ENCODE measurements at places on chromosomes 1 and 21.
A peak's percentile ranks its signal among the peaks of the same experiment; 100 is the strongest.

DNA sequence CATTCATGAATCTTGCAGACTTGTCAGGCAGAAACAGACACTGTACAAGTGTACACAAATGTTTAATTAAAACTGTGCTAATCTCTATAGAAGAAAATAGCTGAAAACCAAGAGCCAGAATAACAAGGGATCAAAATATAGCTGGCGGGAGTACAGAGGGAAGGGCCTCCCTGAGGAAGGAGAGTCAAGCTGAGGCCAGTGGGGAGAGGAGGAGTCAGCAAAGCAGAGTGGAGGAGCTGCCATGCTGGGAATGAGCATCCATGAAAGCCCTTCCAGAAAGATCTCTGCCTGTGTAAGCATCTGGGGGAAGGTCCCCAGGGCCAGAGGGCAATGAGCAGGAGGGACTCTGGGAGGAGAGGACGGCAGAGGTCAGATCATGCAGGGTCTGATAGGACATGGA, 15.1 kb downstream of the SLAMF8 start:
- DNase-seq: no peak

DNA sequence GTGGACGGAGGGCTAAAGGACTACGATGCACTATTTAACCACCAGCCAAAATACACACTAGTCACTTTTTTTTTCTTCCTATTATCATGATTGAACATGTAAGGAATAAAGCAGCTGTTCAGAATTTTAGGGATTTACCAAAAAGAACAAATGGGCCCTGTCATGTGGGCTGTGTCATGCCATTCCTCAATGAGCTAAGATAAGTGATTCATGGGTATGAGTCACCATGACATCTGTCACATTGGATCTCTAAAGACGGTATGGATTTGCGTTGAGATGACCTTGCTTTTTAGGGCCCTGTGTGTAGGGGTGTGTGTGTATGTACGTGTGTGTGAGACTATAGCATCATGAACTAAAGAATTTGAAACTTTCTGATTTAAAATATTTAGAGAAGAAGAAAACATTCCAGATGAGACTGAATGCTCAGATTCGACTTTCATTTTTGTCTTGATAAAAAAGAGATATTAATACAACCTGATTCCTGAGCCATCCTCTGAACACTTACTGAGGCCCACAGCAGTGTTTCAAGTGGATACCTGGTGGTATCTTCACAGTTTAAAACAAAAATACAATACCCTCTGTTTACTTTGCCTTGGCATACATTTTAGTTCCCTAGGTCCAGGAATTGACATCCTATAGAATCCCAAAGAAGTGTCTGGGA, 246.1 kb upstream of the DUSP10 start:
- DNase-seq: no peak

DNA sequence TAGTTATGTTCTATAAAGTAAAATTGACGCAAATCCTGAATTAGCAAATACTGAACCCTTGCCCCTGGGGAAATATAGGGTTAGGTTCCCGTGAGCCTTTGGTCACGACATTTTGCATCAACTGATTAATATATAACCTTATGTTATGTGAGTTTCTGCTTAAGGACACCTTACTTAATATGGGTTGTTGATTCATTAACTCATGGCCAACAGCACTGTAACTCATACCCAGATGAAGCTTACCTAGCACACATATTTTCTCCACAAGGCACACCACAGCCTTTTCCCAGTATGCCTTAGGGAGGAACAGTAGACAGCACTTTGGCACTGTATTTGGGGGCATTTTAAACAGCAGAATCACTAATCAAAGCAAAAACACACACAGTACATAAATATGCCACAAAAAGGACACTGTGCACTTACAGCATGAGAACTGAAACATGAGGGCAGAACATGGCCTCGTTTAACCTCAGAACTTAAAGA, 15.1 kb downstream of the INAVA start:
- DNase-seq: no peak

DNA sequence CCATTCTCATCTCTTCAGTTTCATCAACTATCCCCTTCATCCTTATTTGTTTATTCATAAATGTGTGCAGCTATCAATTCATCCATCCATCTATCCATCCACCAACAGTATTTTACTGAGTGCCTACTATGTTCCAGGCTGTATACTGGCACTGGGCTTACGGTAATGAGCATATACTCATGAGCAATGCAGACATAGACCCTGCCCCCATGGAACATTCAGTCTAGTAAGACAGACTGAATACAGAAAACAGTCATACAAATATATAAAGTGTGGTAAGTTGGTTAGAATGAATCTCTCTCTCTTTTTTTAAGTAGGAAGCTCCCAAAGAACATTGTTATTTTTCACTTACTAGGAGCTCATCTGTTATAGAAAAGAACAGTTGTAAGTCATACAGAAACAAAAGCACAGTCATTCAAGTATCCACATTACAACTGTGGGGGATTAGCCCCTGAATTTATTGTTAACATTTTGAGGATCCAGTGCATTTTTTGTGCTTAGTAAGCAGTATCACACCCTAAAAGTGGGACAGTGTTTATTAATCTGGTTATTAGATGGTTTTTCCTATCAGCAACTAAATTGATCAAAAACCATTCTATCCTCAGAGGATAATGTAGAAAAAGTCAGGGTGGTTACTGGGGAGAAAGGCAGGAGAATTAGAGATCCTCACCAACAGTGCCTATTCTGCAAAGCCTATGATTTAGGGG, 3.6 kb downstream of the SLC16A4 start:
- DNase-seq: no peak

GRCh38 chr21:40162075-40162474, 294.8 kb downstream of the PCP4 start:
- no peak for DNase-seq

- DNase-seq: no peak
These were observed 42.5 kb downstream of the COQ8A start for GRCh38 chr1:226982451-226983177.

DNA sequence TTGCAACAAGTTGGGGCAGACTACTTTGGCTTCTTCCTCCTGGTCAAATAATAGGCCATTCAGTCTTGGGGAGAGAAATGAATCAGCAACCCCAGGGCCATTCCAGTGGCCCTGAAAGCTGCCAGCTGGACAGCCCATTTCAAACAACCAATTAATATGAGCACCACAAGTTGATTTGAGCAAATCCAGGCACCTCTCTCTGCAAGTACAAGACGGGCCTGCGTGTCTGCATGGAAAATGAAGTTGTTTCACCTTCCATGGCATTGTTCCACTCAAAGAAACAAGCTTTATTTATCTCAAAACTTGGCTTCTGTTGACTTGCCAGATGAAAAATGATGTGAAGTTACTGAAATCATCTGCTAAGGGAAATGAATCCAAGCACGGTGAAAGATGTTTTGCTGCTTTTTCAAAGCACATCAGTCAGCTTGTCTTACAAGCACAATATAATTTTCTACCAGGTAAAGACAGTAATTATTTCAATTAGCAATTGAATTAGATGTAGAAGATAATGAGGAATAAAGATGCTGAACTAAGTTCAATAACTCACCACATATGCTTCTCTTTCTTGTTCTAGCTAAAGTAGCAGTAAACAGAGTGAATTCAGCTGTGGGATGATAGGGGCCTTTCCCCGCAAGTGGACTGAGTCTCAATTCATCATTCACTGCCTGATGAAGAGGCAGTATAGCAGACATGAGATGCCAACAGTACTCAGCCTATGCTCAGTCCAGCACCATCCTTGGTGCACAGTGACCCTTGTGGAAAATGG, 95.2 kb upstream of the SSX2IP start:
- no peak for DNase-seq

GRCh38 chr1:907611-908451, 15.9 kb upstream of the SAMD11 start:
- no peak for DNase-seq

DNA sequence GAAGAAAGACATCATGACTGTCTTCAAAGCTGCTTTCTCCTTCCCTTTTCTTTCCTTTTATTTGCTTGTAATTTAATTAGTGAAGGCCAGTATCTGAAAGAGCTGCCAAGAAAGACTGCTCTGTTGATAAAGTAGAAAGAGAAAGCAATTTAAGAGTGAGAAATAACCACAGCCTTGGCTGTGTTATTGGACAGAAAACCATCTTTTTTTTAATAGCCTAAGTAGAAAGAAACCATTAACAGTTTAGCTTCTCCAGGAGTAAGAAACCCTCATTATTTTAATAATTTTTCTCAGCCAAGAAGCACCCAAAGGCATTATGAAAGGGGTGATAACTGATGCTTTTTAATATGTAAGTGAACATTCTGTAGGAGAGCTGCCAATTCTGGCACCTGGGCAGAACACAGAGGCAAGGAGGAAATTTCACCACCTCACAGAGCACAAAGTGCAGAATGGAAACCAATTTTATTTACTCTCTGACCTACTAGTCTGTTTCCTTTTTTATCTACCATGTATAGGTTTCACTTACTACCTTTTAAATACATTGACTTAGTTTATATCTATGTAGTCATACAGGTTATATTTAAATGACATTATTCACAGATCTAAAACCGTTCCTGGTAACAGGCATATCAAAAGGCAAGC, 703.2 kb downstream of the MRPL39 start:
- DNase-seq: no peak

- DNase-seq: peak; percentile 4
These were observed 52.9 kb upstream of the CD46 start for GRCh38 chr1:207698822-207699483.

GRCh38 chr1:201764166-201764565, 64.8 kb upstream of the IPO9 start:
- DNase-seq: no peak

Measured in activated CD4-positive, alpha-beta T cell treated with anti-CD3 and anti-CD28 coated beads, Interleukin-2, amount 50 U/mL, for 4 hours (primary cell).